ENCODE measurements at places on chromosomes 13 and 19. TPM values are rescaled to one million over a fixed set of nuclear protein-coding genes. Genes with fewer than 3 reads are reported as not detected.

- no peaks in the 10 kb centered on the region for H3K27me3 ChIP-seq
- no peak for DNase-seq
- H3K4me3 ChIP-seq, result no peak overlapping the region
These were observed 803.6 kb downstream of the DIAPH3 start for GRCh38 chr13:59360108-59360507.

GRCh38 chr19:54561840-54562239 lies 11.8 kb upstream of the LILRA2 start:
- no peaks in the 10 kb centered on the region for H3K27me3 ChIP-seq
- H3K4me1 ChIP-seq, result no peaks in the 10 kb centered on the region
- no peak for DNase-seq
- H3K36me3 ChIP-seq, result no peaks in the 10 kb centered on the region

GRCh38 chr19:10836479-10837330 lies 693 bp upstream of the TMED1 start:
- no peak for DNase-seq
- H3K36me3 ChIP-seq, result peaks cover 6% of the 10 kb centered on the region
- peak overlapping the region; percentile 90 for H3K4me3 ChIP-seq
- H3K27ac ChIP-seq, result peak overlapping the region; percentile 99
- H3K27me3 ChIP-seq, result no peaks in the 10 kb centered on the region

Gene SIGLEC12
- total RNA-seq, result not detected

DNA sequence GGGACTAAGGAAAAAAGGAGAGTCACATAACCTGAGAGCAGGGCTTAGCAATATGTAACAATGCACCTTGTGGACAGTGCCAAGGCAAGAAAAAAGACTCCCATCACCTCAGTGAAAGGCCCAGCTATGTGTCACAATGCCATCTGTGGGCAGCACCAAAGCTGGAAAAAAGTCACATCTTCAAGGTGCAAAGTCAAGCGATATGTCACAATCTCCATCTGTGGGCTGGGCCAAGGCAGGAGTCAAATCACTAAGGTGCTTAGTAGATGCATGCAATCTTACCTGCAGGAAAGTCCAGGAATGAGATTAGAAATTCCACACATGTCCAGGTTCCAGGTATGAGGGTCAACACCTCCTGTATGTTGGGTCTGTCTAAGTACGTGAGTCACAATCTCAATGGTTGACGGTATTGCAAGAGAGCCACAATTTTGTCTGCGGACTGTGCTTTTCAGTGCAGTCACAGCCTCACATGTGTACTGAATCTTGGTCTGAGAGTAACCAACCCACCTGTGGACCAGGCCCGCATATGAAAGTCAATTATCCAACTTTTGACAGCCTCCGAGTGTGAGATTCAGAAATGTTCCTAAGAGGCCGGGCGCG lies 14.8 kb upstream of the ZNF43 start:
- peak overlapping the region; percentile 96 for H3K4me3 ChIP-seq
- H3K27me3 ChIP-seq, result no peaks in the 10 kb centered on the region
- peak overlapping the region; percentile 80 for H3K27ac ChIP-seq
- peaks cover 18% of the 10 kb centered on the region for H3K36me3 ChIP-seq

DNA sequence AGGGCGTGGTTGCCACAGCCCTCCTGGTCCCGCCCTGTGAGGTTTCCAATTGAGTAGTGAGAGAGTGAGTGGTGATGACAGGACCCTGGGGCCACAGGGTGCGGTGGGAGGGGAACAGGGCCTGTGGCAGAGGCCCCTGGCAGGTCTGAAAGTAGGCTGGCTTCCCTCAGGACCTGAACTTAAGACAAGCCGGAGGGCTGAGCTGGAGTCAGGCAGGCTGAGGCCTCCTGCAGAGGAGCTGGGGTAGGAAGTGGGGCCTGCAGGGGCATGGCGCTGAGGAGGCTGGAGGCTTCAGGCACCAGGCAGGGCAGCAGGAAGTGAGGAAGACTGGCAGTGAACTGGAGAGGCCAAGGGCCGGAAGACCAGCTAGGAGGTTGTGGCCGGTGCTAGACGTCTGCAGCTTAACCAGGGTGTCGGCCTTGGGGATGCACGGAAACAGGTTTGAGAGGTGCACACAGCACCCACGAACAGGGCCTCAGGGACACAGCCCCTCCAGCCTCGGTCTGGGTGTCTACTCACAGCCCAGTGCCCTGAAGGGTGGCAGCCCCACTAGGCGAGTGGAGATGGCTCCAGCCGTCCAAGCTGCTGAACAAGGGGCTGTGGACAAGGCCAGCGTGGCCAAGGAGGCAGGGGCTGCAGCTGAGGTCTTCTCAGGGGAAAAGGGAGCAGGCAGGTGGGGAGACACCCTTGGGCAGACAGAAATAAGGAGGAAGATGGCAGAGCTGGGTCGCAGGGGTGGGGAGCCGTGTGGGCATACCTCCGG lies 17.8 kb downstream of the POP4 start:
- H3K27me3 ChIP-seq, result peaks cover 16% of the 10 kb centered on the region
- no peaks in the 10 kb centered on the region for H3K4me1 ChIP-seq
- no peak overlapping the region for H3K4me3 ChIP-seq
- H3K27ac ChIP-seq, result no peak overlapping the region
- no peak for DNase-seq
- H3K36me3 ChIP-seq, result no peaks in the 10 kb centered on the region

GRCh38 chr13:98370261-98370660 lies 193.2 kb upstream of the RNF113B start:
- H3K4me1 ChIP-seq, result peaks cover 38% of the 10 kb centered on the region
- H3K27me3 ChIP-seq, result no peaks in the 10 kb centered on the region
- no peak for DNase-seq
- H3K36me3 ChIP-seq, result peaks cover 42% of the 10 kb centered on the region
- peak overlapping the region; percentile 63 for H3K27ac ChIP-seq
- H3K4me3 ChIP-seq, result no peak overlapping the region

Gene SLC7A10
- 0.91 TPM for total RNA-seq

DNA sequence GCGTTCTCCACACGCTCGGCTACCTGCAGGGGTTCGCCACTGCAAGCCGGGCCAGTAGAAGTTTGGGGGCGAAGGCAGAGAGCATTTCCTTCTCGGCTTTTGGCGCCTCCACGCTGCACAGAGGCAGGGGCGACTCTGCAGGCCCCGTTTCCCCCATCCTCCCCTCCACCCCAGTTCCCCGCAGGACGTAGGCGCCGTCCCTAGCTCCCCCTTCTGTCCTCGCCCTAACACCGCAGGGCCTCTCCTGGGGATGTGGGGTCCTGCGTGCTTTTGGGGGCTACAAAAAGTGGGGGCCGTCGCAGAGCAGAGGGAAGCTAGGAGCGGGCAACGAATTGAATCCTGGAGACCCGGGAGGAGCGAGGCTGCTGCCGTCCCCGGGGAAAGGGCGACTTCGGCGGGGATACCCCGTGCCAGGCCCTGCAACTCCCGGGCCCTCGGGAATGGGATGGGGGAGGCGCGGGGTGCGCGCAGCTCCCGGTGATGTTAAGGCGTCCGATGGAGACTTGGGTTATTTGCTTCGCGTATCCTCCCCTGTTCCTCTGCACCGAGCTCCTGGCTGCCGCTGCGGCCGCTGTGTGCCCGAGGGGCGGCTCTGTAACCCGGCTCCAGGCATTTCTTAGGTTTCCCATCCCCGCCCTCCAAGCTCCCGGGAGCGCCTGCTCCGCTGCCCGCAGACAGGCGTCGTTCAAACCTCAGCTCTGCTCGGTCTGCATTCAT lies 255.9 kb upstream of the SOX21 start:
- H3K36me3 ChIP-seq, result no peaks in the 10 kb centered on the region
- DNase-seq, result peak; percentile 51
- H3K4me3 ChIP-seq, result peak overlapping the region; percentile 59
- H3K27me3 ChIP-seq, result peaks cover 84% of the 10 kb centered on the region
- H3K27ac ChIP-seq, result no peak overlapping the region
- peaks cover 8% of the 10 kb centered on the region for H3K4me1 ChIP-seq

- no peak overlapping the region for H3K27ac ChIP-seq
- peaks cover 5% of the 10 kb centered on the region for H3K4me1 ChIP-seq
- DNase-seq, result no peak
- no peaks in the 10 kb centered on the region for H3K27me3 ChIP-seq
These were observed 12.2 kb downstream of the TPP2 start for GRCh38 chr13:102608974-102609373.

GRCh38 chr19:45791744-45792469 lies 738 bp downstream of the DMWD start:
- H3K27me3 ChIP-seq, result no peaks in the 10 kb centered on the region
- DNase-seq, result no peak
- peaks cover 21% of the 10 kb centered on the region for H3K4me1 ChIP-seq
- peak overlapping the region; percentile 91 for H3K4me3 ChIP-seq

DNA sequence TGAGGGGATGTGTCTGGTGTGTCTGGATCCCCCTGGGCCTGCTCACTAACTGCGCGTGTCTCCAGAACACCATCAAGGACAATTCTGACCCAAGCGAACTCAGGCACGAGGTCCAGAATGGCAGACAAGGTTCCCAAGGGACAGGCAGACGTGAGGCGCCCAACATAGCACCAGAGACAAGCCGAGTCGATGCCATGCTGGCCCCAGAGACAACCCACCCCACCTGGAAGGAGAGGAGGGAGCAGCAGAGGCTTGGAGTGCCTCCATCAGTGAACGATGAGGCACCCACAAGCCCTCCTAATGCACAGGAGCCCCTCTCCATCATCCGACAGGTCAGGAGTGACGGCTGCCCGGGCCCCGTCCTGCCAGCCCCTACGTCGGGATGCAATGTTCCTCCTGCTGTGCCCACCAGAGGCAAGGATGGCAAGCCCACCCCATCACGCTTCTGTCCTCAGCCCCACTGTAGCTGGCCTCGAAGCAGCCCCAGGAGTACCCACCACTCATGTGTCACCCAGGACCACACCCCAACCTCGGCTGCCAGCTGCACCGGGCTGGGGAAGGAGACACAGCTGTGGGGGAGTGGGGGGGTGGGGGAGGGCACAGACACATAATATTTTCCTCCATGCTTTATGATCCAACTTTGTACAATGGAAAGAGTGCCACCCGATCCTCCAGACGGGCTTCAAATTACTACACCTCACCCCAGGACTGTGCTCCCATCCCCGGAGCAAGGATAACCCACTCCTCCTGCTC lies 11.8 kb downstream of the AP3D1 start:
- peaks cover 18% of the 10 kb centered on the region for H3K36me3 ChIP-seq
- DNase-seq, result no peak
- H3K4me3 ChIP-seq, result no peak overlapping the region
- H3K27ac ChIP-seq, result no peak overlapping the region
- H3K4me1 ChIP-seq, result no peaks in the 10 kb centered on the region

- no peak overlapping the region for H3K27ac ChIP-seq
- H3K4me1 ChIP-seq, result no peaks in the 10 kb centered on the region
- no peak for DNase-seq
These were observed 6.9 kb upstream of the CEACAM5 start for GRCh38 chr19:41701401-41702075.

DNA sequence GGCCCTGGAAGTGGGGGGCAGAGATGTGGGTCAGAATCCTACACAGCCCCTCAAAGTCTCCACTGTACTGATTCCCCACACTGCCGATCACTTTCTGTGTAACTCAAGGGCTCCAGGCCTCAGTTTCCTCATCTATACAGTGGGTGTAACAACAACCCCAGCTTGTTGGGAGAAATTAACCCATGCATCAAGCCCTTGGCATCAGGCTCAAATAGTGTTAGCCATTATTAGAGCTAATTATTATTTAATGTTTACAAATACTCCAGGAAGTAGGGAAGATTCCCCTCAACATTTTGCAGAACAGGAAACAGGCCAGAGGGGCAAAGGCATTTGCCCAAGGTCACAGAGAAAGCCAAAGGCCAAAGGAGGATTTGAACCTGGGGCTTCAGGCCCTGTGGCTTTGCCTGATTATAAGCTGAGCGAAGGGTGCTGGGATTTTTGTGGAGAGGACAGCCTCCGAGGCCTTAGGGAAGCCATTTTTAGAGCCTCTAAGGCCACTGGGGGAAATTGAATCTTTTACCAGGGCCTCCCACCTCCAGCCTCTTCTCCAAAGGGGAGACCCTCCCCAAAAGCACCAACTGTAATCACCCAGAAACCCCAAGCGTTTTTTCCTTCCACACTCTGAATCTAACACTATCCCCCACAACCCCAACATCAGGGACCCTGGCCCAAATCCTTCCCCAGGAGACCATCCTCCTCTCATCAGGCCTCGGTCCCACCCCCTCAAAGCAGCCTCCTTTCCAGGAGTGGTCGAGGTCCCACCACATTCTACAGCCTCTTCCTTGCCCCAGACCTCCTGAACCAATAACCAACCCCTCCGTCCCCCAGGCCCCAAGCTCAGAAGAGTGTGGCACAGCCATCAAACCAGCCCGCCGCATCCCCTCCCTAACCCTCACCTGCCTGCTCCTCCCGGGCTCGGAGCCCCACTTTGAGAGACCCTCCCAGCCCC lies 1.1 kb downstream of the FKBP8 start:
- peak overlapping the region; percentile 83 for H3K4me3 ChIP-seq
- DNase-seq, result no peak
- H3K27ac ChIP-seq, result peak overlapping the region; percentile 86
- no peaks in the 10 kb centered on the region for H3K36me3 ChIP-seq
- H3K27me3 ChIP-seq, result no peaks in the 10 kb centered on the region
- H3K4me1 ChIP-seq, result peaks cover 10% of the 10 kb centered on the region

DNA sequence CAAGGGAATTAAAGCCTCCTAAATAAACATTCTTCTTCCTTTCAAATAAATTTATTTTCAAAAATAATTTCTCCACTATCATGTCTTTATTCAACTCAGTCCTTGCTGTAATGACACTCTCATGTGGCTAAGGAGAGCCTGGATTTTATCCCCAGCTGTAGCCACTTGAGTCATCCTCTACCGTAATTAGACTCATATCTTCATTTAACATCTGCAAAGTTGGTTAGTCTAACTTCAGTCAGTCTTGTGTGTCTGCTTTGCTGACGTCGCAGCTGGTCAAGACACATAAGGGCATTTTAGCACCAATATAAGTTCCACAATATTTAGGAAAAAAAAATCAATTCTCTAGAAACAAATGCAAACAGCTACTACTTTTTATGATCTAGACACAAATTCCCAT lies 776.4 kb upstream of the ATXN8OS start:
- no peak overlapping the region for H3K4me3 ChIP-seq
- no peaks in the 10 kb centered on the region for H3K36me3 ChIP-seq
- no peak overlapping the region for H3K27ac ChIP-seq
- no peaks in the 10 kb centered on the region for H3K27me3 ChIP-seq
- peaks cover 14% of the 10 kb centered on the region for H3K4me1 ChIP-seq

DNA sequence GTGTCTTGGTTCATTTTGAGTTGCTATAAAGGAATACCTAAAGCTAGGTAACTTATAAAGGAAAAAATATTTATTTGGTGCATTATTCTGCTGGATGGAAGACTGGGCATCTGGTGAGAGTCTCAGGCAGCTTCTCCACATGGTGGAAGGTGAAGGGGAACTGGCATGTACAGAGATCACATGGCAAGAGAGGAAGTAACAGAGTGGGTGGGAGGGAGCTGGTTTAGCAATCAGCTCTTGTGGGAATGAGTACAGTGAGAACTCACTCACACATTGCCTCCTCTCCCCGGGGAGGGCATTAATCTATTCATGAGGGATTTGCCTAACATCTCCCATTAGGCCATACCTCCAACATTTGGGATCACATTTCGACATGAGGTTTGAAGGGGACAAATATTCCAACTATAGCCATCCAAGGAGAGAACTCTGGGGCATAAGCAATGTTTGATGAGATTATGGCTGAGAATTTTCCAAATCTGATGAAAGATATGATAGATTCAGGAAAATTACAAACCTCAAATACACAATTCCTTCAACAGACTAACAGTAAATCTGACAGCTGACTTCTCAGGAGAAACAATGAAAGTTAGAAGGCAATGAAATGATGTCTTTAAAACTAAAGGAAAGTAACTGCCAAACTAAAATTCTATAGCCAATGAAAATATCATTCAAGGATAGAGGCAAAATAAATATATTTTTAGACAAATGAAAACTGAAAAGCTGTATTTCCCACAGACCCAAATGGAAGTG lies 52.5 kb downstream of the MTUS2 start:
- H3K27ac ChIP-seq, result no peak overlapping the region
- H3K36me3 ChIP-seq, result no peaks in the 10 kb centered on the region
- H3K4me1 ChIP-seq, result no peaks in the 10 kb centered on the region
- H3K4me3 ChIP-seq, result no peak overlapping the region
